ENCODE measurements at places on chromosomes 1 and 21.

- DNase-seq = no peak
These were observed 23.5 kb downstream of the TMEM51 start for GRCh38 chr1:15176898-15177665.

DNA sequence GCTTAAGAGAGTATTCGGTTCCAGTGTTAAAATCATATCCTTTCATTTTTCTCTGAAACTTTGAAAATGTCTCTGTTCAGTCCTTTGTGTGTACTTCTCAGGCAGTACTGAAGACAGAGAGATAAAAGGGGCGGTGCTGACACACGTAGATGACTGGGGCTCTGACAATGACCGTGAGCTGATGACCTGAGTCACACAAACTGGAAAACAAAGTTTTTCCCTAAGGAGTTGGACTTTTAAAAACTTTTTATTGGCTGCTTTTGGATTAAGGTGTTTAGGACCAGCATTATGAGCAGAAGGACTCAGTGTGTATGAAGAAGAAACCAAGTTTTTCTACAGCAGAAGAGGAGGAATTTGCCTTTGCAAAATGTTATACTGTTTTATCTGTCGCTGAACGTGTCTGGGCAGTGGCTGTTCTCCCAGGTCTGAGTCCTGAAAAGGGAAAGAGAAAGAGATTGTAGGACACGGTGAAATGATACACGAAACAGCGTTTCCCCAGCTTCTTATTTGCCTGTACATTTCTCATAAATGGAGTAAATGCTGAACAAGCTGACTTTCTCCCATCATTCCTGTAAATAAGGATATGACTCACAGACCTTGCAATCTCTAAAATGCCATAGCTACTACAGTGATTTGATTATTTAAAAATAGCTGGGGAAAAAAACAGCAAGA is 51.5 kb downstream of the MAP3K7CL start:
- DNase-seq = peak; percentile 94

DNA sequence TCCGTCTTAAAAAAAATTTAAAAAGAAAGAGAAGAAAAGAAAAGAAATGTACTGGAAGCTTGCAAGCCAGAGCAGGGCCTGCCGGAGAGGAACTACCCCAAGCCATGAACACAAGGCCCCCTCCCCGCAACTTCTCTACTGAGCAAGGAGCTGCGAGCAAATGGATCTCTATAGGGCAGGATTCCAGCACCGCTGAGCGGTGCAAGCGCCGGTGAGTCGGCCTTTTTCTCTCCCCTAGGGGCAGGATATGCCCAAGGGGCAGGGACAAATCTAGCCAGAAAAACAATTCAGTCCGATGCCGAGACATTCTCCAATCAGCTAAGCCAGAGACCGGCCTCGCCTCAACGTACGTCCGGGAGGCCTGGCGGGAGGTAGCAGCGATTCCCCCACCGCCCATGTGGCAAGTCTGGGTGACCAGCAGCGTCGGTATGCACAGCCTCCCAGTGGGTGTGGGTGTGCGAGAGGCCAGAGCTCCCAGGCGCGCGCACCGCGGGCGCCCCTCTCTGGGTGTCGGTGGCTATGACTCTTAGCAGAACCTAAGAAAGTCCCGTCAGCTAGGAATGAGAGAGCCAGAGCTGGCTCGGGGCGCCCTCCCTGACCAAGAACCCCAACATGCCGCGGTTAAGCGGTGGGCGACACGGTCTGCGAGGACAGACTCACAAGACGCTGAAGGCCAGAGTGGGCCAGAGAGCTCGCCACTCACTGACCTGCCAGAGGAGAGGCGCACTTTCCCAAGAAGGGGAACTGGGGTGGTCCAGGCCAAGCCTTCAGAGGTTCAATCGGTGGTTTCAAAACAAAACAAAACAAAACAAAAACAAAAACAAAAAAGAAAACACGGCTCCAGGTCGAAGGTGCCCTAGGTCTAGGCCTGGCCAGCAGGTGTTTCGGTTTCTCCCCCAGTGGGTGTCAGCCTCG is 1.9 kb downstream of the CSMD2 start:
- DNase-seq = peak; percentile 99

- DNase-seq = no peak
These were observed 47.3 kb downstream of the DISP3 start for GRCh38 chr1:11526071-11526895.

GRCh38 chr1:111679541-111679940 is 59.7 kb downstream of the INKA2 start:
- DNase-seq = no peak

GRCh38 chr1:223242971-223243370 is 99.9 kb upstream of the TLR5 start:
- no peak for DNase-seq

- no peak for DNase-seq
These were observed 186.5 kb upstream of the KCTD3 start for GRCh38 chr1:215380566-215380965.

GRCh38 chr1:154435599-154436200 is 30.6 kb downstream of the IL6R start:
- no peak for DNase-seq

DNA sequence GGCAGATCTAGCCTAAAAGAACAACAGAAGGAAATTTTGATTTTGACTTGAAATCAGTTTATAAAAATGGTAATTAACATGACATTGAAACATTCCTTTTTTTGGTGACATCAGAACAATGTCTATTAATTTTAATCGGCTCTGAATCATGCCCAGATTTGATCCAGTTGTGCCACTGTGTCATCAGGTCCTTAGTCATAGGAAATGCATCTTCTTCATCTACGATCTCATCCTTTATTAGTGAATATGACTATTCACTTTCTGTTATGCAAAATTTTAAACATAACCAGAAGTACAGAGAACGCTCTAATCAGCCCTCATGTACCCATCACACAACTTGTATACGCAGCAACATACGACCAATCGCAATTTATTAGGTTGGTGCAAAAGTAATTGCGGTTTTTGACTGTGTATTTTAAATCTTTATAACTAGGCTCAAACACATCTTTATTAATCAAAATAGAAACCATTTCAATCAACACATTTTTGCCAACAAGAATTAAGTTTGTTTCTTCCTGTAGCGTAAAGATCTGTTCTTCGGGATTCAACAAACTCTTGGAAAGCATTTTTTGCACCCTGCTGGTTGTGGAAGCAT is 40.3 kb upstream of the TLR5 start:
- peak; percentile 38 for DNase-seq

DNA sequence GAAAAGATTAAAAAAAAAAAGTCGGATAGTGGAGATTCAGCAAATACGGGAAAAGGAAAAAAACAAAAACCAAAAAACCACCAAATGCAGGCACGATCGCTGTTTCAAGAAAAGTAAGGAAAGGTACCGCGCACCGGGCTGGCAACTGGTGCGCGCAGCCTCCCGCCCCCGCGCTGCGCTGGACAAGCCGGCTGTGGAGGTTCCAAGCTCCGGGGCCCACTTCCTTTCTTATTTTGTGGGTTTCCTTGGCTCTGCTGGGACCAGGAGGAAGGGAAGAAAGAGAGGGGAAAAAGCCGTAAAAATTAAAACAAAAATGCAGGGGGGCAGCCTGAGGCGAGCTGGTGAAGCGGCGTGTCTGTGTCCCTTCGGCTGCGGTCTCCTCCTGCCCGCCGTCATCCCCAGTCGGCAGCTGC is 233 bp downstream of the ADAMTS5 start:
- no peak for DNase-seq

- peak; percentile 38 for DNase-seq
These were observed 102.8 kb downstream of the RIPK4 start for GRCh38 chr21:41663805-41664788.

GRCh38 chr1:192904438-192904895 is 95.6 kb downstream of the RGS2 start:
- DNase-seq = peak; percentile 66

DNA sequence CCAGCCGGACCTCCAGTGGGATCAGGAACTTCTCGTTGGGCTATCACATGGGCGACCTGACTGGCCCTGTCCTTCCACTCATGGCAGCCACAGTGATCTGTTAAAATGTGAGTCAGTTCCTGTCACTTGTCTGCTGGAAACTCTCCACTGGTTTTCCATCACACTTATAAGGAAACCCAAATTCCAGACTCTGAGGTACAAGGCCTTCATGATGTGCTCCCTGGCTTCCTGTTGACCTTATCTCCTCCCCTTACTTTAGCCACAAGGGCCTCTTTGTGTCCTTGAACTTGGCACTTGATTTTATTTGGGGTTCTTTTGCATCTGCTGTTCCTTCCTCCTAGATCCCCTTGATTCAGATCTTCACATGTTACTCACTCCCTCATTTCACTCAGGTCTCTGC is 96.8 kb downstream of the TENT5C start:
- DNase-seq = no peak

GRCh38 chr1:166057650-166058049 is 109.2 kb downstream of the FAM78B start:
- DNase-seq = no peak

DNA sequence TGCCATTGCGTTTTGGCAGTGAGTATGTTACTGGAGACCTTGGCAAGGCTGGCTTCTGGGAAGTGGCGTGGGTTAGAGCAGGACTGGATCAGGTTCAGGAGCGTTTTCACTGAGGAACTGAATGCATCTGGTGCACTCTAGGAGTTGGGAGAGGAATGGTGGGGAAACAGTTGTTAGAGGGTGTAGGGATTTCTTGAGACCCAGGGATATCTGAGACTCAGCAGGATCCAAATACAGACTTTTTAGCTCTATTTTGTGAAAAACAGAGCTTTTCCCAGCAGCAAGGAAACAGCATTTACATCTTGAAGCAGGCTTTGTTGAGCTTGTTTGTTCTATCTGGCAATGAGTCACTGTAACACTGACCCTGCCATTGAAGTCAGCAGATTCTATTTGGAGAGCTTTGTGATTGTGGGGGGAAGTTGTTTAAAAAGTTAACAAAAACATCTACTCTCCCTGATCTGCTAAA is 56.9 kb upstream of the NRIP1 start:
- DNase-seq = no peak

- peak; percentile 50 for DNase-seq
These were observed at the start of gene FBLIM1 for GRCh38 chr1:15758343-15758931. TSS of gene FBLIM1 (plus strand) at chr1:15758795. CDS start at chr1:15764984, 6,189 bp downstream.

- no peak for DNase-seq
These were observed 261.0 kb downstream of the RHOU start for GRCh38 chr1:228996281-228996680.

DNA sequence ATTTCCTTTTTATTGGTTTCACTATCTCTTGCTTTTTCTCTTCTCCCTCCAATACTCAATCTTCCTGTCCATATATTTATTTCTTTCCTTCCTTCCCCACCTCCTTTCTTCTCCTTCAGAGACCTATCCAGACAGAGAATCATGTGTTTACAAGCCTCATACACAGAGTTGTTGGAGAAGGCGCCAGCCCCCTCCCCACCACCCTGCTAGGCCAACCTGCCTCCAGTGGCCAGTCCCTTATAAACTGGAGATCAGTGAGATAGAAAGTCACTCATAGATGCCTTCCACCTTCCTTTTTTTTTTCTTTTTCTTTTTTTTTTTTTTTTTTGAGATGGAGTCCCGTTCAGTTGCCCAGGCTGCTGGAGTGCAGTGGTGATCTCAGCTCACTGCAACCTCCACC is 53.3 kb downstream of the CD247 start:
- no peak for DNase-seq

DNA sequence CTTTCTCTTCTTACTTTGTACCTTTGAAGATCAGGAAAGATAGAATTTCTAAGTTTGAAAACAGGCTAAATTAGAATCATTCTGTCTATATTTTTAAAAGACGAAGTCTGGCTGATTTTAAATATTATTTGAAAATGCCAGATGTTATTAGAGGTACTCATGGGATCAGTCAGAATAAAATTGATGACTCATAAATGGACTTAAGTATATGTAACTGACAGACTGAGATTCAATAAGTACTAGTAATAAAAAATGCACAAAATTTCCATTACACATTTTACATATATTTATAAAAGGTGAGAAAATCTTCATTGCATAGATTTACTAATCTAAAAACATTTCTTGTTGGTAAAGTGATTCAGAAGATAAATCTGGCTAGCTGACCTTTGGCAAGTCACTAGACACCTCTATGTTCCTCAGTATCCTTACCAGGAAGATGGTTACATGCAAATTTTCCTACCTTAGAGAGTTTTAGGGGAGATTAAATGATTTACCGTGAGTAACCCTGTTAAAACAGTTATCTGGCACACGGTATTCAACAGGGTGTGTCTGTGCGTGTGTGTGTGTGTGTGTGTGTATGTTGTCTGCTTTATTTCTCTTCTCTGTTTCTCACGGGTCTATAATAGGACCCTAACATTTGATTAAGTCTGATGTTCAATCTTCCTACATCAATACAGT is 189.0 kb downstream of the RUNX1 start:
- DNase-seq = no peak

DNA sequence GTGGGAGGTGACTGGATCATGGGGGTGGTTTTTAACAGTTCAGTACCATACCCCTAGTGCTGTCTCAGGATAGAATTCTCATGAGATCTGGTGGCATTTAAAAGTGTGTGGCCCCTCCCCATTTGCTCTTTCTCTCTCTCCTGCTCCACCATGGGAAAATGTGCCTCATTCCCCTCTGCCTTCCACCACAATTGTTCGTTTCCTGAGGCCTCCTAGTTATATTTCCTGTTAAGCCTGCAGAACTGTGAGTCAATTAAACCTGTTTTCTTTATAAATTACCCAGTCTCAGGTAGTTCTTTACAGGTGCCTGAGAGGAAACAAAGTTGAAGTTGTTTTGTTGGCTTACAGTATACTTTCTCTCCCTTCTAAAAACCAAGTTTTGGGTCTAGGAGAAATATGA is 23.1 kb upstream of the SLC22A15 start:
- no peak for DNase-seq

DNA sequence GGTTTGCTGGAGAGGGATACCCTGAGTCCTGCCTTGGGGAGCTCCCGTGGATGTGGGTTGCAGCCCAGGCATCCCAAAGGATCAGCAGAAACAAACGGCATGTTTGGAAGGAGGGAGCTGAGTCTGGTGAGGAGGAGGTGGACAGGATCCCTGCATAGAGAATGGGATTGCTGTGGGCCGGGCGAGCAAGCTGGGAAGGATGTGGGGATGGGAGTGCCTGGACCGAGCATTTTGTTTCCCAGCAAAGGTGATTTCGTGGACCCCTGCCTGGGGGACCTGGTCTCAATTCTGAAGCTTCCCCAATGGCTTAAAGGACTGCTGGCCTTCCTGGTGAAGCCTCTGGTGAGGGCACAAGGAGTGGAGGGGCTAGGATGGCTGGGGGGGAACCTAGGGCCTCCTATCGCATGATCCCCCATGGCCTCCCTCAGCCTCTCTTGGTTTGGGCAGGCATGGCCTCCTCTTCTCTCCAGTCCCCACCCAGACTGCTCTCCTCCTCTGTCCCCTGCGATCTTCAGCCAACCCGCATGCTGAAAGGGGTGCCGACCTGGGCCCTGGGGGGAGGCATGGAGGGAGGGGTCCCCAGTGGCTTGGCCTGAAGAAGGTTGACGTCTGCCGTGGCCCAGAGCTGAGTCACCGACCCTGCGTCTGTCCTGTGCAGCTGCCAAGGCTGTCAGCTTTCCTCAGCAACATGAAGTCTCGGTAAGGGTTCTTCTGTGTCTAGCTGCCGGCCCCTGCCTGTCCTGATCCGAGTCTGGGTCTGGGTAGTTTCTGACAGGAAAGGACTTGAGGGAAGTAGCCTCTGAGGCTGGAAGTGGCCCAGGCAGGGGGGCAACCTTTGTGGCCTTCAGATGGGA is 16.3 kb downstream of the FAAH start:
- DNase-seq = no peak
